ENCODE measurements at places on chromosomes 4 and X.

- no peak for DNase-seq
Observed at GRCh38 chrX:125293850-125294780, 25.6 kb upstream of the TEX13C start.

DNA sequence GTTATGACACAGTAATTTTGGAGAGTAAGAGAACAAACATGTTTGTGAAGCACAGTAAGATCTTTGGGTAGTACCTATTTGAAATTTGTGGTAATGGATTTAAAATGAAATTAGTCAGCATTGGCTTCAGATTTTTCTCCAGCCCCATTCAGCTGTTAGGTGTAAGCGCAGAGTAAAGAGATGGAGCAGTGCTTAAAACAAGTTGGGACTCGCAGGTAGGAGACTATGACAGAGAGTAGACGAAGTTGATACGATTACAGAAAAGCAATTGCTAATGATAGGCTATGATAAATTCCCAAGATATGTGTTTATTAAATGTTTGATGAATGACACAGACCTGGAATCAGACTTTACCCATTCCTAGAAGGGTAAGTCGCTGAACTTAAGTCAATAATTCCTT lies 72.6 kb downstream of the CHIC2 start:
- no peak for DNase-seq

GRCh38 chrX:49260221-49260985 lies 4.1 kb downstream of the FOXP3 start:
- DNase-seq = no peak

- DNase-seq = no peak
Observed at GRCh38 chrX:18761750-18762149, 54.3 kb downstream of the PPEF1 start.

- no peak for DNase-seq
Observed at GRCh38 chr4:54566608-54567007, 91.1 kb upstream of the KIT start.

DNA sequence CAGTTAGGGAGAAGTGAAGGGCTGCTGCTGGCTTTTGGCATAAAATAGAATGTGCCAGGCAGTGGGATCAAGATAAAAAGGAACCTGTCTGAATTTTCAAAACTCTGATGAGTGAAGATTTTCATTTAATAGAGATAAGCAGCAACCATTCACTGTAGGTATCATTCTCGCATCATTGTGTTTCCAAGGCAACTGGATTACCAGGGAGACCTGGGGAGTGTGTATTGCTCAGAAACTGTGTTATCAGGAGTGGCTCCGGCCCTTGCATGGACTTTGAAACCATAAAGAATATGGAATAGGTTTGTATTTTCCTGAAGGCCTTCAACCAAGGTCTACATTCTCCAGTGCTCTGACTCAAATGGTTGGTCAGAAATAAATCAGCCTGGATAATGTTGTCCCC lies 23.3 kb upstream of the MAGEA4 start:
- no peak for DNase-seq

DNA sequence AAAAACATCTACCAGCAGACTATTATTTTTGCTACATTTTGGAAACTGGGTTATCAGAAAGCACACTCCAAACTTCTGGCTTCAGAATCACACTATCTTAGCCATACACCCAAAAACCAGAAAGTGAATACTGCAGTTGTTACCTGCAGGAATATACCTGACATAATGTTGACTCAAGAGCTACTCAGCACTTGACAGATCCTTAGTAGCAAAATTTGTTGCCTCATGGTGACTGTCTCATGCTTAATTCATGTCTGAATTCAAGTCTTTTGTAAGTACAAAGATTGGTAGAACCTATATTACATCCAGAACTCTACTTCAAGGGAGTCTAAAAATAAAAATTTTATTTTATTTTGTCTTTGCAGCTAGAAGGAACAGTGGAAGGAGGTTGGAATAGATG lies 140.2 kb upstream of the GYPA start:
- no peak for DNase-seq

All from LoVo (cell line).